Breast epithelium (tissue), 4 donors: ENCODE measurements at places on chromosomes 5 and 9. TPM values are rescaled to one million over a fixed set of nuclear protein-coding genes. Genes with fewer than 3 reads are reported as not detected.

The IFNA7 gene
- not detected for total RNA-seq

The FKTN gene
- total RNA-seq: 9.4 TPM

The MOCS2 gene
- 58.6 TPM for total RNA-seq

The CFAP157 gene
- not detected for total RNA-seq

The FOXI1 gene
- not detected for total RNA-seq

- no peak for DNase-seq
- H3K4me1 ChIP-seq: no peaks in the 10 kb centered on the region
- no peaks in the 10 kb centered on the region for H3K27me3 ChIP-seq
Observed at GRCh38 chr9:131028931-131029573, 20.1 kb downstream of the LAMC3 start.

DNA sequence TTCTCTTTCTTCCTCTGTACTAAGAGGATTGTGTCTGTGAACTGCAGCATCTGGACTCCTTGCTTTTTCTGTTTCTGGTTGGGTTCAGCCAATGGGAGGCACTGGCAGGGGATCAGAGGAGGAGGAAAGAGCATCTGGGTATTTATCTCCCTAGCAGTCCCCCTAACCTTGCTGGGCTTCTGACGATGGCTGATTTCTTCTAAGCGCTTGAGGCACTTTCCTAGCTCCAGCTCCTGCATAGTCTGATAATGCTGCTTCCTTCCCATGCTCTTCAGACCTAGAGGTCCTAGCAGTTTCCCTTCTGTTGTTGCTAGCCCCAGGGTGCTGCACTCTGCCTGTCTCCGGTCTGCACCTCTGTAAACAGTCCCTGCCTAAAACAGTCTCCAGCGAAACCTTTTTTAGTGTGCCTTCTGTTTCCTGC, 225.1 kb downstream of the PDZD2 start:
- no peaks in the 10 kb centered on the region for H3K27me3 ChIP-seq
- no peak for DNase-seq
- H3K4me1 ChIP-seq: no peaks in the 10 kb centered on the region
- no peak overlapping the region for H3K27ac ChIP-seq
- no peaks in the 10 kb centered on the region for H3K36me3 ChIP-seq

DNA sequence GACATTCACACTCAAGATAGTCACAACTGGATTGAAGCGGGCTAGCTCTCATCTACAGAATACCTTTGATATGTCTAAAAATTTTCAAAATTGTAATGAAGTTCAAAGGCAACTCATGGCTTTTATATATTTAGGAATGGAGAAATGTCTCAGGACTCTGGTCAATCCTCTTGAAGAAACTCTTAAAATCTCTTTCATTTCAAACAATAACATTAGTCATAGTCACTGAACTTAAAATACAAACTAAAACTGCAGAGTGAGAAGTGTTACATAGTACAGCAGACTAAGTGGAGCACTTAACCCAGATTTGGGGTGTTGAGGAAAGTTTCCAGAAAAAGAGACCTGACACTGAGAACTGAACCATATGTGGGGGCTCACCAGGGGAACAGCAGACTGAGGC, 20.7 kb downstream of the FANCC start:
- no peak for DNase-seq
- no peaks in the 10 kb centered on the region for H3K27me3 ChIP-seq
- no peak overlapping the region for H3K4me3 ChIP-seq

DNA sequence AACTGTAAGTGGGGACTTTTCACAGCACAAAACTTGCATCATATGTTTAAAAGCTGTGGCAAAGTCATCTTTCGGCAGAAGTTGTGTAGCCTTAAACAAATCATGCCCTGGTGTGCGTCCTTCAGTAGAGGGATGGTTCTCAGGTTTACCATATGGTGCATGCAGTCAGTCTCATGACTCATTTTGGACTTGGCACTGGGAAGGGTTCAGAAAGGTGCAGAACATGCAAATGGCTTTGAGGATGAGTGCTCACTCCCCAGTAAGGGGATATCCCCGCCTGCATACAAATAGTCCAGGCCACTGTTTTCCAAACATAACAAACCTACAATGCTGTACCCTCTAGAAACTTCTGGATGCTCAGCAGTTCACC, 260.3 kb downstream of the NDUFS4 start:
- H3K4me1 ChIP-seq: no peaks in the 10 kb centered on the region
- H3K36me3 ChIP-seq: no peaks in the 10 kb centered on the region
- no peak overlapping the region for H3K27ac ChIP-seq
- DNase-seq: no peak

DNA sequence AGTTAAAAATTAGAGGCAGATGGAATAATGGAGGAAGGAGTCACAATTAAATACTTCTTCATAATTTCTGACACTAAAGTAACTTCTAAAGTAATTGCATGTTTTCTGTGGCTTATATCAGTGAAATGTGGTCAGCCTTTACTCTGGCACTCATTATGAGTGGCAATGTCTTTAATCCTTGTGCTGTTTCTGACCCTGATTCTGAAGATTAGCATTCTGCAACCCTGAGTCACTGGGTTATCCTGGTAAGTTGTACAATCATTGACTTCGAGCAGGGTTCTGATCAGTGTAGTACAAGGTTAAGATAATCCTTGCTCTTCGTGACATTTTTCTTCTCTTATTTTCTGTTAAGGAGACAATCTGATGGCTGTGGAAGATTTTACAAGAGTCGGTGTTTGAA, 379.4 kb upstream of the RORB start:
- no peaks in the 10 kb centered on the region for H3K36me3 ChIP-seq
- H3K4me3 ChIP-seq: no peak overlapping the region
- H3K4me1 ChIP-seq: no peaks in the 10 kb centered on the region

GRCh38 chr5:164139423-164139822, 634.0 kb downstream of the MAT2B start:
- no peaks in the 10 kb centered on the region for H3K4me1 ChIP-seq
- H3K27ac ChIP-seq: no peak overlapping the region
- H3K4me3 ChIP-seq: no peak overlapping the region

DNA sequence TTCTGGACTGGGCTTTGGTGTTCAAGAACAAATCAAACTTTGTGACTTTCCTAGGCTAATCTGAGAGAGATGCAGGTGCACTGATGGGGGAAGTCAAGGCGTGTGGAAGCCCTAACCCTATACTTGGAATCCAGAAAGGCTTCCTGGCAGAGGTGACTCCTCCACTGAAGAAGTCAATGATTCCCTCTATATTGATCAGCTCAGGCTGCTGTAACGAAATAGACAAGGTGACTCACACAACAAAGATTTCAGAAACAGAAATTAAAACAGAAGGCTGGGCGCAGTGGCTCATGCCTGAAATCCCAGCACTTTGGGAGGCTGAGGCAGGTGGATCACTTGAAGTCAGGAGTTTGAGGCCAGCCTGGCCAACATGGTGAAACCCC, 69.6 kb upstream of the GGTA1 start:
- H3K4me3 ChIP-seq: no peak overlapping the region
- H3K36me3 ChIP-seq: no peaks in the 10 kb centered on the region
- peaks cover 9% of the 10 kb centered on the region for H3K4me1 ChIP-seq
- no peaks in the 10 kb centered on the region for H3K27me3 ChIP-seq
- peak overlapping the region; percentile 73 for H3K27ac ChIP-seq

DNA sequence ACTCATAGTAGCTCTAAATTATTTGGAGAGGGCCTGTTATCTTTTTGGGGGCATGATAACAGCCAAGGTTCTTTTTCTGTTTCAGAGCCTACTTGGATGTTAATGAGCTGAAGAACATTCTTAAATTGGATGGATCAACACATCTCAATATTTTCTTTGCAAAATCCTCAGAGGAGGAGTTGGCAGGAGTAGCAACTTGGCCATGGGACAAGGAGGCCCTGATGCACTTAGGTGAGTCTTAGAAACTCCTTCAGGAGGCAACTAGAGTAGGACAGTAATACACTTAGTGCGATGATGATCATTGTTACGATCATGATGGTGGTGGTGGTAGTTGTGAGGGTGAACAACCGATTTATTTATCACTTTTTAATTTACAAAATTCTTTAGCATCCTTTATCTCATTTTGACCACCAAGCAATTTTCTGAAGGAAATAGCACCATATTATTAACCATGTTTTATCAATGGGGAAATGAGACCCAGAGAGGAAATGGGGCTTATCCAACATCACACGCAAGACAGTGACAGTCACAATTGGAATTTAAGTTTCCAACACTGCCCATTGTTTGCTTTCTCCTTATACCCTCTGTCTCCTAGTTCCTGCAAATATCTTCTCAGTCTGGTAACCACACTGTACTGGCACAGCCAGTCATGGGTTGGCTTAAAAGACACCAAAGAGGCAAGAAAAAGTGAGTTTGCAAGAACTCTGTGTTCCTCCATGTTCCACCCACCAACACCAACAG, 54.0 kb downstream of the PAPPA start:
- H3K4me1 ChIP-seq: no peaks in the 10 kb centered on the region
- no peaks in the 10 kb centered on the region for H3K36me3 ChIP-seq
- DNase-seq: no peak
- no peak overlapping the region for H3K27ac ChIP-seq
- H3K4me3 ChIP-seq: no peak overlapping the region

GRCh38 chr5:163506726-163507125, 1.3 kb downstream of the MAT2B start:
- H3K36me3 ChIP-seq: no peaks in the 10 kb centered on the region
- H3K4me1 ChIP-seq: peaks cover 5% of the 10 kb centered on the region
- no peak for DNase-seq
- H3K27me3 ChIP-seq: no peaks in the 10 kb centered on the region

DNA sequence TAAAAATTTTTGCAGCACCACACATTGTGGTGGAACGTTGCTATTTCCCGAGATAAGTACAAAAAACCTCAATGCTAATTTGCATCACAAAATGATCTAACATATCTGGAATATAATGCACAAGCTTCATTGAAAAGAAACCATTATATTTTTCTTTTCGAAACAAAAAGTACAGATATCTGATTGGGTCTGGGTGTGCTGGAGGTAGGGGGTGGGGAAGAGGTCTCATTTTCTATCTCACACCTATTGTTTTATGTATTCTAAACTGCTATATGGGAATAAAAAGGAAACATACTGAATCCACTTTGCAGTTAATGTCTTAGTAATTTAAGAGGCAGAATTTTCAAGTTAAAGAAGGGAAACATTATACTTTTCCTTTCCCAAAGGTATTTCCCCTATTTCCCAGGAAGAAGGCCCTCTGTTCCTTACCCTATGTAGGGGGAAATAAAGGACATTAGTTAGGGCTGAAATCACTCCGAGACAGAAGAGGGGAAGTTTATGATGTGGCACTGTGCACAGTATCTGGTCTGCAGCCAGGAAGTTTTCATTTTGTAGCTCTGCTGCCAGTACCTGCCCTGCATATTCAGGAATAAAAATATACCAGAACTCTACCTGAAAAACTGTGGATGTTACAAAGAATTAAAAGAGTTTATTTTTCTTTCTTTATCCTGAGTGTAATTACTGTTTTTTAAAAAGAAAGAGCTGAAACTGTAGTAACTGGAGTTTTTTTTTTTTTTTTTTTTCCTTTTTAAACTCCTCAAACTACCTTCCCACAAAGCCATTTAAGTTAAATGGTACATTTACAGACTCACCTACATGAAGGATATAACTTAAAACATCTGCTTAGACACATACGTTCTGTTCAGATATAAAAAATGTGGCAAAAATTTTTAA, 7.4 kb downstream of the MEF2C start:
- no peak for DNase-seq
- H3K4me3 ChIP-seq: no peak overlapping the region
- no peaks in the 10 kb centered on the region for H3K27me3 ChIP-seq

GRCh38 chr5:89211836-89212235, 328.9 kb upstream of the MEF2C start:
- no peaks in the 10 kb centered on the region for H3K4me1 ChIP-seq
- H3K27me3 ChIP-seq: no peaks in the 10 kb centered on the region
- H3K27ac ChIP-seq: no peak overlapping the region
- DNase-seq: no peak
- H3K4me3 ChIP-seq: no peak overlapping the region
- no peaks in the 10 kb centered on the region for H3K36me3 ChIP-seq

- no peak overlapping the region for H3K4me3 ChIP-seq
- no peaks in the 10 kb centered on the region for H3K4me1 ChIP-seq
- no peak for DNase-seq
- no peak overlapping the region for H3K27ac ChIP-seq
- H3K27me3 ChIP-seq: no peaks in the 10 kb centered on the region
Observed at GRCh38 chr5:10958728-10959127, 197.7 kb upstream of the DAP start.

DNA sequence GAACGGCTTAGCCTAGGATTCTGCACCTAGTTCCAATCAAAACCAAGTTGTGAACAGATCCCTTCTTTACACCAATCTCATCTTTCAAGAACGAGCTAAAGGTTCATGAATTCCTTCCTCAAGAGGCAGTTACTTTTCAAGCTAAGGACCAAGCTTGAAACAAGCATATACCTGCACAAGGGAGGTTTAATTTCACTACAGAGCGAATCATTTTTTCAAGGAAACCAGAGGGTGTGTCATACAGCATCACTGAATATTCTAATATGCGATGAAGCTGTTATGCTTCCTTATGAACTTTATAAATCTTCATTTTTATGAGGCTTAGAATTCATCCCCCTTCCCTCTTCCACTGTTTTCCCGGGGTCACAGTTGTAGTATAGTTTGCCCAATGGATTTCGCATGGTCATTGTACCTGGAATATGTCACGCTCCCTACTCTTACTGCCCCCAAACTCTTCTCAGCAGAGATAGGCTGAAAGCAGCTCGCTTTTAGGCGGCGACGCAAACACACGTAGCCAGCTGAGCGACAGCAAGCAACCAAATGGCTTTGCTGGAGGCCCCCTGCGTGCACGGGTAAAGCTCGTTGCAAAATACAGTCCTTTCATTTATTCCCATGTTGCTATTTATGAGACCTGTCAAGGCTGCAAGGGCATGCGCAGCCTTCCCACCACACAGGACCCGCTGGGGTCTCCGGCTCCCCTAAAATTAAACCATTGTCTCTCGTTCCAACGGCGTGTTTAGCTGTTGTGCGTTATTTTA, 832 bp downstream of the LMBRD2 start:
- peaks cover 13% of the 10 kb centered on the region for H3K4me1 ChIP-seq
- peak overlapping the region; percentile 74 for H3K27ac ChIP-seq
- H3K27me3 ChIP-seq: no peaks in the 10 kb centered on the region
- peak overlapping the region; percentile 98 for H3K4me3 ChIP-seq

GRCh38 chr5:80871541-80871961, 88.6 kb upstream of the RASGRF2 start:
- no peak overlapping the region for H3K4me3 ChIP-seq
- no peak overlapping the region for H3K27ac ChIP-seq
- no peaks in the 10 kb centered on the region for H3K4me1 ChIP-seq
- no peak for DNase-seq
- no peaks in the 10 kb centered on the region for H3K27me3 ChIP-seq

DNA sequence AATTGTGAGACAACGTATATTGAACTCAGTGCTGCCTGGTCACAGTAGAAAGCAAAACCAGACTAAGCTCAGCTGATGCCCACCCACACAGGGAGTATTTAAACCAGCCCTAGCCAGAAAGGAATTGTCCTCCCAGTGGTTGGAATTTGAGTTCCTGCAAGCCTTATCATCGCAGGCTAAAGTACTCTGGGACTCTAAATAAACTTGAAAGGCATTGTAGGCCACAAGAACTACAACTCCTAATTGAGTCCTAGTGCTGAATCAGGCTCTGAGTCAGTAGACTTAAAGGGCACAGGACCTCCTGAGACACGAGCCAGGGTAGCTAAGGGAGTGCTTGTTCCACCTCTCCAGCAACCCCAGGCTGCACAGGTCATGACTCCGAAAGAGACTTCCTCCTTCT, 171.4 kb downstream of the MCTP1 start:
- no peaks in the 10 kb centered on the region for H3K27me3 ChIP-seq
- H3K4me3 ChIP-seq: no peak overlapping the region
- DNase-seq: no peak
- no peaks in the 10 kb centered on the region for H3K4me1 ChIP-seq

GRCh38 chr5:137862251-137862650, 5.4 kb upstream of the MYOT start:
- H3K4me3 ChIP-seq: no peak overlapping the region
- H3K27me3 ChIP-seq: no peaks in the 10 kb centered on the region
- H3K4me1 ChIP-seq: no peaks in the 10 kb centered on the region
- no peaks in the 10 kb centered on the region for H3K36me3 ChIP-seq
- DNase-seq: no peak
